ENCODE measurements at places on chromosomes 12 and 14.

DNA sequence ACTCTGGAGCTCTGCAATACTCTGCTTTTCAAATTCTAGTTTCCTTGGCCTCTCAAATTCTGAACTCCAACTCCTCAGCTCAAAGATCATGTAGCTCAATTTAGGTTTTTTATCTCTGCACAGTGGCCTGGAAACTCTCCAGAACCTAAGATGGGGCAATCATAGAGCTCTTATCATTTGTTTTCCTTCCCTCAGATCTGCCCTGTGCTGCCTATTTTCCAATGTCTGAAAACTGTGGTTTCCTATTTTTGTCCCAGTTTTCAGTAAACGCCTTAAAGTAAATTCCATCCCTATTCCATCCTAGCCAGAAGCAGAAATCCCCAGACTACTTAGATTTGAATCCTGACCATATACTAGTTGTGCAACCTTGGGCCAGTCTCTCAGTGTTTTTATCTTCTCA, 73.2 kb downstream of the CEP83 start:
- no peak for DNase-seq

DNA sequence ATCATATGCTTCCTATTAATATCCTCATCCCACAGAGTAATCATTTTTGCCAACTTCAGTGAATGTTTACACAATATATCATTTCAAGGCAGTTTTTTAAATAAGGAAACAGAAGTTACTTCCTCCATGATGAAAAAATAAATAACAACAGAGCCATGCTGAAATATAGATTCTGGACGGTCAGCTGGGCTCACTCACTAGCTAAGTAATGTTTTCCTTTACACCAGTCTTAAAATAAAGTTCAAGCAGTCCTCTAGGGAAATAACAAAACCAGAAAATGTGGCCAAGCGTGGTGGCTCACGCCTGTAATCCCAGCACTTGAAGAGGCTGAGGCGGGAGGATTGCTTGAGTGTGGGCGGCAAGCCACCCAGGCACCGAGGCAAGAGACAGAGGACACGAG, 28.7 kb downstream of the AICDA start:
- DNase-seq: no peak

DNA sequence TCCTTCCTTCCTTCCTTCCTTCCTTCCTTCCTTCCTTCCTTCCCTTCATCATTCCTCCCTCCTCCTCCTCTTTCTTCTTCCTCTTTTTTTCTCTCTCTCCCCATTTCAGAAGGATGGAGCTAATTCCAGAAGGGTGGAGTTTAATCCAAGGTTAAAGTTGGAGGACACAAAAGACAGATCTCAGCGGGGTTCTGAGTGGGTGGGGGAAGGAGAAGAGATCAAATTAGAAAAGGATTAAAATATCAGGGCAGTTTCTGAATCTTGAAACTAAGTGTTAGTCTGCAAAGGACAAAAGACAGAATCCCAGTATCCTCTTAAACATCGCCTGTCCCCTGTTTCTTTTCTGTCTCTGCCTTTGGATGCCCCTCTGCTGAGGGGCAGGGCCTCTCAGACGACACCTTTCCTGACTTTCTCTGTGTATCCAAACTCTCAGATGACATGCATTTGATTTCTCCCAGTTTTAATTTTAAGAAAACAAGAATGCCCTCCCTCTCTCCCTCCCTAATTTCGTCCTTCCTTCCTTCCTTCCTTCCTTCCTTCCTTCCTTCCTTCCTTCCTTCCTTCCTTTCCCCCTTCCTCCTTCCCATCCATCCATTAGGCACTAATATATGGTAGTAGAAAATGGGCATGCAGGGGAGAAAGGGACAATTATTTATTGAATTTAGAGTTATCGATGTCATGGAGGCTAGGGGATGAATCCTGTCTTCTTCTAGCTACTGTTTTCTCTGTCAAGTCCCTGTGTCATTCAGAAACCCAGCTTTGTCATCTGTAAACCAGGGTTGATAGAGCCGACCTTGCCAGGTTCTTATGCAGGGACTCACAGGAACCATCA, 269.1 kb downstream of the VRK1 start:
- DNase-seq: no peak

- no peak for DNase-seq
Measured at GRCh38 chr12:66753810-66754209, 74.9 kb upstream of the GRIP1 start.

DNA sequence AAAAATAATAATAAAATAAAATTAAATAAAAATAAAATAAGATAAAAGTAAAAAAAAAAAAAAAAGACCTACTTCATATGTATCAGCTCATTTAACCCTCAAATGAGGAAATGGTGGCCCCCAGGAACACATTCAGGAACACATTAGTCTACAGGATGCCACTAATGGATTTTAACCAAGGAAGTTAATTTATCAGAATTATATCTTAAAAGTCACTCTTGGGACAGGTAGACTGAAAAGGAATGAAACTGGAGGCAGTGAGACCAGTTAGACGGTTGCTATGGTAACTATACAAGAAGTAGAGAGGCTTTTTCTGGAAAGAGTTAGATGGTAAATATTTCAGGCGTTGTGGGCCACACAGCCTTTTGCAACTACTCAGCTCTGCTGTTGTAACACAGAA, 54.9 kb downstream of the SCN8A start:
- no peak for DNase-seq

GRCh38 chr12:118061011-118061872, at the start of gene WSB2:
WSB2 (minus strand) TSS chr12:118061179; CDS start chr12:118061048, 131 bp downstream.
- DNase-seq: peak; percentile 38

DNA sequence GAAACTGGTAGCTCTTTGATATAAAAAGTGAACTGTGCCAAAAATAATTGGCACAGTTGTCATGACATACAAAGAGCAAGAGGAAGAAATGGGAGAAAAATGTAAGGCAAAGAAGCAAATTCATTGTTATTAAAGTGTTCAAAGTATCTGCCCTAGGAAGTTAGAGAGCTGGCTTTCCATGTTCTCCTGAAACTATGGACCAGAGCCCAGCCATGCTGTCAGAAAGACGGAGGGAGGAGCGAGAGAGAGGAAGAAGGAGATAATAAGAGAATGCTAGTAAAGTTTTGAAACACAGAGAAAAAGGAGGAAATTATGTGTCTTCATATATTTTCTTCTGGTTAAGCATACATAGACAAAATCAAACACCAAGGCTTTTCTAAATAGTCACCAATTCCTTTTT, 78.1 kb upstream of the PELI2 start:
- no peak for DNase-seq

- DNase-seq: no peak
Measured at GRCh38 chr12:57765003-57765697, 1.7 kb downstream of the CYP27B1 start.

- no peak for DNase-seq
Measured at GRCh38 chr14:92702441-92702918, 45.9 kb downstream of the LGMN start.

GRCh38 chr12:57152639-57153038, 5.2 kb upstream of the LRP1-AS start:
- DNase-seq: no peak

GRCh38 chr12:89507015-89507824, 17.4 kb downstream of the GALNT4 start:
- DNase-seq: no peak

- no peak for DNase-seq
Measured at GRCh38 chr14:77848031-77848430, 48.1 kb downstream of the ADCK1 start.

GRCh38 chr12:91019455-91019854, 14.7 kb upstream of the EPYC start:
- no peak for DNase-seq

GRCh38 chr12:109304485-109304884, 4.6 kb downstream of the FOXN4 start:
- peak; percentile 16 for DNase-seq

DNA sequence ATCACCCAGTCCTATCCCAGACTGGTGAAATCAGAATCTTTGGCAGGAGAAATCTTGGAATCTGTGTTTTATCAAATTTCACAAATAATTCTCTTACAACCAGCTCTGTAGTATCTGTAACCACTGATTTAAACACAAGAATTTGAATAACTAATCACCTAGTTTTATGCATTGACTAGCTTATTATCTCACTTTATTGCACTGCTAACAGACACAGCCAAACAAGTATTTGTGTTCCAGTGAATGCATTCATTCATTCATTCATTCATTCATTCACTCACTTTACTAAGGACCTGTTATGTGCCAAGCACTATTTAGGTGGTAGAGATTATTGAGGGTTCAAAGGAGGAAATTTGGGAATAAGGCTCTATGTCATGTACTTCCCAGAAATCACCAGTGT, 16.2 kb downstream of the LRRC74A start:
- no peak for DNase-seq

- DNase-seq: peak; percentile 57
Measured at GRCh38 chr12:16880864-16881285, 274.9 kb upstream of the LMO3 start.

GRCh38 chr12:26701604-26702215, 131.3 kb downstream of the ITPR2 start:
- no peak for DNase-seq

- DNase-seq: no peak
Measured at GRCh38 chr12:2624543-2625288, 170.1 kb upstream of the FKBP4 start.

- no peak for DNase-seq
Measured at GRCh38 chr12:20105943-20106342, 262.4 kb upstream of the PDE3A start.

GRCh38 chr12:122150127-122150681, 23.8 kb downstream of the IL31 start:
- DNase-seq: no peak

DNA sequence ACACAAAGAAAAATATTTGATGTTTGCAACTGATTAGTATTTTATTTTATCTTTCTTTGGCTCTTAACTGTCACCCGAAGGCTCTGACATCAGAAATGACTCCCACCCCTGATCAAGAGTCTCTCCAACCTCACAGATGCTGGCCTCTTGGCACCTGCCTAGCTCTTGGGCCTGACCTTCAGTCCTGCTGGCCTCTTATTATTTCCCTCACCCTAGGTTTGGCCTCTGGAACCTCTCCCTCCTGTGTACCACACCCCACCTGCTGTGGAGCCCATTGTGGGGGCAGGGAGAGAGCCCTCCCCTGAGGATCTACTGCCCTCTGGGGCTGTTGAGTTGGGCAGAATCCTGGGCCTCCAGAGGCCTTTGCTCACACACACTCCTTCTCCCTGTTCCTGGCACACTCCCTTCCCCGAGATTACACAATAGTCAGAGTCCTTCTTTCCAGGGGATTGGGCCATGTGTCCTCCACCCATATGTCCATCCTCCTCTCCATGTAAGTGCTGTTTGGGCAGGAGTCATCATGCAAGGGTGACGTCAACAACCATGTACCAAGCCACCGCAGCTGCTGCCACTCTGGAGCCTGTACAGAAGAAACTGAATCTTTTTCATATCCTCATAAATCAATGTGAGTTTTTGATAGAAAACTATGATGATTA, 124.3 kb downstream of the RASSF9 start:
- no peak for DNase-seq

- DNase-seq: no peak
Measured at GRCh38 chr14:101518611-101519473, 42.5 kb upstream of the DIO3 start.

DNA sequence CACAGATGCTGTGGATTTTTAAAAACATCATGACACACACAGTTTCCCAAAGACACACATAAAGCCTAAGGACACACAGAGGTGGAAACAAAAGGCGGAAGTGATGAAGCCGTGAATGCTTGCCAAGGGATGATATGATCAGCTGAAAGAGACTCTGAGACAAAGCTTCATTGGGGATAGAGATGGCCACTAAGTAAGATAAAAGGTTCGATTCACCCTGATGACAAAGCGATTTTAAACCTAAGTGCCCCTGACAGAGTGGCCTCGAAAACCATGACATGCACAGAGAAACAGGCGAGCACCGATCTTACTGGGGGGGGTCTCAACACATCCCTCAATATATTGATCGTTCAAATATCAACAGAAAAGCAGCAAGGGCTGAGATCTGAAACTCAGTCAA, 20.3 kb upstream of the EIF5 start:
- no peak for DNase-seq

DNA sequence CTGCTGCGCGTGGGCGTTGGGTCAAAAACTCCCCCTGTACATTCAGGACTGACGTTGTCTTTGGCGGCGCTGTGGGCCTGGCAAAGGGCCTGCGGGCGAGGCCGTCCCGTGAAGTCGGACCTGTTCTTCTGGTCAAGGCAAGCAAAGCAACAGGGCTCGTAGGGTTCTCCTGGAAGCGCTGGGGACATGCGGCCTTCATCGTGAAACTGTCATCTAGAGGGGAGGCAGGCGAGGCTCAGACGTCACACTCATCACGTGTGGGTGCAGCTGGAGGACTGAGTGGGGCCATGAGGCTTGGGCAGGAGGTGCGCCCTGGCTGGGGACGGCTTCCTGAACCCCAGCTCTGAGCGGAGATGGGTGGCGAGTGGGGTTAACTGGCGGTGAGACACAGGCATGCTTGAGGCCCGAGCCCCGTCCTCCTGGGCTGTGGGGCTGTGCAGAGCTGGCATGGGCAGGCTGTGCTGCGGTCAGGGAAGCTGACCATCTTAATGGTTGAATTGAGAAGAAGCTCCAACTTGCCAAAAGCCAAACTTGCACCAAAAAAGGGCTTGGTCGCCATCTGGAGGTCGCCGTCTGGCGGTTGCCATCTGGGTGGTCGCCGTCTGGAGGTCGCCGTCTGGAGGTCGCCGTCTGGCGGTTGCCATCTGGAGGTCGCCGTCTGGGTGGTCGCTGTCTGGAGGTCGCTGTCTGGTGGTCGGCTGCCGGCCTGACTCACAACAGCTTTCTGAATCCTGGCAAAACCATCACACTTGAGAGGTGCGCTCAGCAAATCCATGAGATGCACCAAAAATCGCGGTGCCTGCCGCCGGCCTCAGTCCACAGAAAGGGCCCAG, 66.2 kb downstream of the NOC4L start:
- DNase-seq: no peak

DNA sequence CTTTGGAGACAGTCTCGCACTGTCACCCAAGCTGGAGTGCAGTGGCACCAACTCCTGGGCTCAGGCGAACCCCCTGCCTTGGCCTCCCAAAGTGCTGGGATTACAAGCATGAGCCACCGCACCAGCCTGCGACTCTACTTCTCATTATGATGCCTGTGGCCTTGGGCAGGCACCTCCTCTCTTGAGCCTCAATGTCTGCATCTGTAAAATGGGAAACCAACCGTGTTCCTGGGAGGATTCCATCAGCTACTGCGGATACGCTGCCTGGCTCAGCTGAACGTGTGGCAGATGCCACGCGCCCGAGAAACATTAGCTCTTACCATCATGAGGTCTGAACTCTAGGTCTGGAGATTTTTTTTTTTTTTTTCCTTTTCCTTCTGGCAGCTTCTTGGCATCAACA, 5.8 kb downstream of the TESC start:
- no peak for DNase-seq

DNA sequence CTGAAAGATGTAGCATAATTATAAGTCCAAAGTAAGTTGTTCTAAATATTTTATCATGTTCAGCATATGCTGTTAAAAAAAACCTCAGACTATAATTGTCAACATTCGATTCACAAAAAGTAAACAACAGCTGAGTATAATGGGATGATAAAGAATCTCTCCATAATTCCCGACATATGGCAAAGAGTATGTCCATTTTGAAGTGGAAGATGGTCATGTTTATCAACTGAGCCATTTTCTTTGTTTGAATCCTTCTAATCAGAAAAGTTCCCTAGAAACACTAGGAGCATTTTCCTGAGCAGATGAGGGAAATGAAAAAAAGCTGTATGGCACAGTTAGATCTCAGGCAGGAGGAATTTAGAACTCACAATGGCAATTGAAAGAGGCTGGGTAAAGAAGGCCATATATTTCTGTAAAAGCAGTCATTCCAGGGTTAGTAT, 192.1 kb upstream of the AMIGO2 start:
- DNase-seq: no peak

All from NCI-H2107 (cell line).